ENCODE measurements at places on chromosomes 13 and 19.
A peak's percentile ranks its signal among the peaks of the same experiment; 100 is the strongest.

DNA sequence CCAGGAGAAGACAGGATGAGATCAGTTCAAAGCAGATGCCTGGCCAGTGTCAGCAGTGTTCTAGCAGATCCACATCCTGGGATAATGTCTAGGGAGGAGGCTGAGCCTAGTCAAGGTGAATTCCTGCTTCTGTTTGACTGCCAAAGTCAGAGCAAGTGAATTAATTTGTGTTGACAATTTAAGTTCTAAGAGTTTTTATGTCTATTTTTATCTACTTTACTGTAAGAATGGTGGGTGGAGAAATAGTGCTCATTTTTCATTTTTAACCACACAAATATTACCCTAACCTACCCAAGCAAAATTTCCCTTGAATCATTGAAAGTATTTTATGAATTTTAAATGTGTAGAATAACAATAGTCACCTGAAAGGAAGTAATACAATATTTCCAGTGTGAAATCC is 207.6 kb upstream of the SLC10A2 start:
- DNase-seq = no peak

DNA sequence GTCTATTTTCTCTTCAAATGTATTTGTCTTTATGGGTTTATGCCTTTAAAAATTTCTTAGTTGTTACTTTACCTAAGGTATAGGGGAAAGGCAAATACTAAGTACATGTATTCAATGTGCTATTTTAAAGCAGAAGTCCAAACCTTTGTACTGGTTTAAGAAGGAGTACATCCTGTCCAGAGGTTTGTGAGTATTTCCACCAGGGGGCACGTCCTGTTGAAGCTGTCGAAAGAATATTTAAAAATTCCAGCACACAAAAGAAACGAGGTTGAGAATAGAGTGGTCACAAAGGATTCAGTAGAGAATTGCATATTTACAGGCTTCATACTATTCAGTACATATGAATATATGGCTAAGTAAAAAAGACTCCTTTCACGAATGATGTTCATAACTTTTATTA is 59.8 kb downstream of the URI1 start:
- no peak for DNase-seq

- no peak for DNase-seq
Measured at GRCh38 chr19:41373993-41374392, 2.3 kb upstream of the TMEM91 start.

DNA sequence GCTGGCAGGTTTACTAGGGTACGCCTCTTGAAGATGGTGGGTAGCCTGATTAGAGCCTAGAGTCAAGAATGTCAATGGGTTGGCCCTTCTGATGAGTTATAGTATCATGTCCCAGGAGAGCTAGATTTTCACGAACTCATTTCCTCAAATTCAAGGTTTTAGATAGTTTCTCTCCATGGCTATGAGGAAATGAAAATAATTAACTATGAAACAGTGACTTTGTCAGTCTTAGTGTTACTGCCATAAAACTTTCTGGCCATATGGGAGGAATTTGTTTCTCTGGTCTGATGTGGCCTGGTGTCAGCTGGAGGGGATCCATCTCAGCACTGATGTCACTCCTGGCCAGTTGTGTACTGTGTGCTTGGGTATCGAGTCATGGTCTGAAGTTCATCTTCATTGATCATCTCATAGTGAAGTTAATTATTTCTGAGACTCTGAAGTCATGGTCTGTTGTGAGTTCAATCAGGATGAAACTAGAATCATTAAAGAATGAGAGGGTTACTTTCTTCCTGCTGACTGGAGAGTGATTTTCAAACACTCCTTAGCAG is 49.4 kb upstream of the TNFSF11 start:
- peak; percentile 90 for DNase-seq

DNA sequence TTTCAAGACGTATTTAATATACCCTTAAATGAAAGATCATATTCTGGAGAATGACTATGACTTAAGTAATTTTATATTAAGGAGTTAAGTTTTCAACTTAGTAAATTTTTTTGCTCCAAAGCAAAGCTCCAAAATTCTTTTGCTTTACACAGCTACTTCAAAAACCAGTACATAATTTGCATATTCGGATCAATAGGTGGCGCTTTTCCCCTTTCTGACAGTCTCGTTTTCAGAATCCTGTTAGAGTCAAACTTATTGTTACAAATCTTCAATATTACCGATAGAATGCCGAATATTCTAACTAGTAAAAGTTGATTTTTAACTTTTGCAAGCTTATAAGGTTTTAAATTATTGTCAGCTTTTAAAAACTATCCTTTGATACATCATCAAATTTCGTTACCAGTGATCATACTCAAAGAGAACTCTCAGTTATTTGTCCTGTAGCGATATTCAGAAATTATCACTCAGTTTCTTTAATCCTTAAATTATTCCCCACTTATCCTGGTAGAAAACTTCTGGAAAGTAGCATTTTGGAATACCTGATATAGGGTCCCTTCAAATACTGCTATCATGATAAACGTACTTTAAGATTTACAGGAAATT is 852.7 kb upstream of the KLHL1 start:
- DNase-seq = no peak

Measured in left lobe of liver (tissue), 2 donors.